ENCODE measurements at places on chromosomes 5 and 9.

DNA sequence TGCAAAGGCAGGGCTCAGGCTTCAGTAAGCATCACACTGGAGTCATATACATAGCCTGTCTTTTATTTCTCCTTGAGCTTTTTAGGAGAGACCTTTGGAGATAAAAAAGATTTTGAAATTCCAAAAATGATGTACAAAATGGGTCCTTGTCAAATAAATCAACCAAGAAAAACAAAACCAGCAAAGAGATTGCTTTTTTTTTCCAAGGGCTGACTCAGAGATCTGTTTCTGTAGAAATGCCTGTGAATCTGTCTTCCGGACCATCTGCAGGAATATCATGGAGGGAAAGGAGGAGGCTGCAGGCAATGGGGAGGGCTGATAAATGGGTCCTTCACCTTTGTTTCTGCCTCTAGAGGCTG, 77.4 kb downstream of the SLIT3 start:
- no peak for DNase-seq

DNA sequence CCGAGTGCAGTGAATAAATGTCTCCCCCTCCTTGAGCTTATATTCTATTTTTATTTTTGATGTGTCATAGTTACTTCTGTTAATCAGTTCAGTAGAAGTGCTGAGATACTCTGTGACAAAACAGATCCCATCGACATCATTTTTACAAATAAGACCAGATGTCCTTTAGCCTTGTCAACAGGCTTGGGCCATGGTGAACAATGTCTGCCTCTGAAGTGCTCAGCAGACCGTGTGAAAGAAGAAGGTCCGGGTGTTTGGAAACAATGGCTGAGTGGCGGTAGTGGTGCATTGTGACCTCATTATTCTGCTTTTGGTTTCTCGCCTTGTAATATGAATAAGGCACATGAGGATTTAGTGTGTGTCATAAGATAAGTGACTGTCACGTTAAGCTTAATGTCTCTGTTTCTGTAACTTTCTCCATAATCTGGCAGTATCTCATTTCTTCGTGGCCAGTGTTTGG, 71.2 kb downstream of the SYK start:
- no peak for DNase-seq

GRCh38 chr9:33437205-33437604, 10.2 kb downstream of the AQP3 start:
- DNase-seq = no peak

GRCh38 chr5:159089675-159090074, 10.0 kb downstream of the EBF1 start:
- DNase-seq = no peak

DNA sequence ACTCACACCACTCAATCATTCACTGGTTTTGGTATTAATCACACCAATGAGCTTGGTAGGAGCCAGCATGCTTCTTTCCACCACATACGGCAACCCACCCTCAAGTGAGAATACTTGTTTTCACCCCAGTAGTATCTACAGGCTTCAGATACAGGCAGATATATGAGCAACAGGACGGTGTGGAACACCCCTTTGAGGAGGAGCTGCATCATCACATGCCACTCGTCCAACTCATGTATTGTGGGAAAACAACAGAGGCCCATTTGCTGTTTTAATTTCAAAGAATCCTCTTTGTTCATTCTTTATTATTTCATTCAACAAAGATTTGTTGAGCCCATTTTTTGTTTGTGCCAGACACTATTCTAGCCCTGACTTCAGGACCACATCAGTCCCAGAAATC, 46.0 kb downstream of the RORB start:
- DNase-seq = no peak

All from activated CD4-positive, alpha-beta T cell treated with anti-CD3 and anti-CD28 coated beads, Interleukin-2, amount 50 U/mL, for 24 hours (primary cell).